ENCODE measurements at places on chromosomes 12 and 14.

DNA sequence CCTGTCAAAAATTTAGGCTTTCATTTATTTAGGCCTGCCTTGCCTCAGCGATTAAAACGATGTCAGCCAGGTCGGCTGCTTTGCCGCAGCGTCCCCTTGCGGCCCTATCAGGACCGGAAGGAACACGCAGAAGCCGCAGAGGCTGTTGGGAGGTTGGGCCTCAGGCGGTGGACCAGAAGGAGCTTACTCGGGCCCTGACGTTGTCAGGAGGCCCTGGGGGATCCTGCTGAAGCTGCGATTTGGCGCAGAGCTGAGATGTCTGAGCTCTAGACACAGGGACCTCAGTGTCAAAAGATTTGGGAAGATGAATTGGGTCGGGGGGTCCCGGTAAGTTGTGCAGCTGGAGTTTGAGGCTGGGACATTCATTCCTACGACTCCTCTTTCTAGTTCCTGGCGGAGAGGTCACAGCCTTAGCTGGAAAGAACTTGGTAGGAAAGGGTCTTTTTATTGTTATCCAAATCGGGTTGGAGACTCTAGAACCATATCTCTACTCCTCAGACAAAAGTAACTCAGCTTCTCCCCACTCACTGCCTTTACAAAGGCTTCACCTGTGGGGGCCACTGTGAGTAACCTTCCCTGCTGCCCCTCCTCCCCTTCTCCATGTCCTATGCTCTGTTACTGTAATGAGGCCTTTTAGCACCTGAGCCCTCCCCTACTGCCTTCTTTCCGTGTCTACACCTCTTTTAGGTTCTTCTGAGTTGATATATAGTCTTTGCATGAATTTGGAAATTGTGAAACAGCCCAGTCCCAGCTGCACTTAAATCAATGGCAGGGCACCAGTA, 6.6 kb upstream of the ABCD2 start:
- no peak for DNase-seq

DNA sequence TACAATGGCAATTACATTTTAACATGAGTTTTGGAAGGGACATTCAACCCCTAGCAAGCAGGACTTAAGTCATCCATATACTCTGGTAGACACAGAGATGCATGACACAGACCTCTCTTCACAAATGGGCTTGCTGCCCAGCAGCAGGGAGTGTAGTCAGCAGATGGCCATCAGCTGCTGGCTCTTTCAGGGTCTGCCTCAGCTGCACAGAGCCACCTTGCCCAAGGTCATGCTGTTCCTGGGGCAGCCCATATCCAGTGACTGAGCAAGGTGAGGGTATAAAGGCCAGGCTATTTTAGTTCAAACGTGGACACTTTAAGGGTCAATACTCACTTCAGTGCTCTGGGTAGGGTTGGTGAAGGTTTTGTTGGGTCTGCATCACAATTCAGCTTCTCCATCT, 58.3 kb upstream of the JDP2 start:
- no peak for DNase-seq

DNA sequence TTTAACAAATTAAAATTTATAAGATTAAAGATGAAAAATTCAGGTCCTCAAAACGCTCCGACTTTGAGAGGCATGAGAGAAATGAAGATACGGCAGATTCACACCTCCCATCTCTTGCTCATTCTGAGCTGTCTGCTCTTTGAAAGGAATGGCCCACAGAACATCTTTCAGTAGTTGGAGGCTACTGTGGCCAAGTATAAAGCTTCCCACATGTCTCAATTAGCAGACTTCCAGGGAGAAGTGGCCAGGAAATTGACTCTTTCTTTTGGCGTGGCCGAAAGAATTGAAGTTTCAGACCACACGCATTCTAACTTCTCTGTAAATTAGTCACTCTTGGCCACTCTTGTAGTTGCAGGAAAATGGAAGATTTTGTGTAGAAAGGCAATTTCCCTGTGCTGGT, 129.2 kb downstream of the DIP2B start:
- no peak for DNase-seq

DNA sequence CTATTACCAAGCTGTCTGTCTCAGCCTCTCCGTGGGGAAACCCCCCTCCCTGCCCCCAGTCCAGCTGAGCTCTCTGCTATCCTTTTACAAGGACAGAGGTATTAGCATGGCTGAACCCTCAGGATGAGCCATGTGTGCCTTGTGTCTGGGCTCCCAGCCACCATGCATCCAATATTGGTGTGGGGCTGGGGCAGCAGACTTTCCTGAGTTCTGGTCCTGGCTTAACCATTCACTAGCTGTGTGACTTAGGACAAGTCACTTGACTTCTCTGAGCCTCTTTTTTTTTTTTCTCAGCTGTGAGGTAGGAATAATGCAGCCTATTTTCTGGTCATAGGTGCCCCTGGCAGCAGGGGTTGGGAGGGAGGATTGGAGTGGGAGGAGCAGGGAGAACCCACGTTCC, 17.1 kb upstream of the CYP46A1 start:
- no peak for DNase-seq

- no peak for DNase-seq
Observed at GRCh38 chr12:121969726-121970125, 51.3 kb downstream of the CFAP251 start.

GRCh38 chr14:76647697-76648298, 113.5 kb upstream of the VASH1 start:
- no peak for DNase-seq

DNA sequence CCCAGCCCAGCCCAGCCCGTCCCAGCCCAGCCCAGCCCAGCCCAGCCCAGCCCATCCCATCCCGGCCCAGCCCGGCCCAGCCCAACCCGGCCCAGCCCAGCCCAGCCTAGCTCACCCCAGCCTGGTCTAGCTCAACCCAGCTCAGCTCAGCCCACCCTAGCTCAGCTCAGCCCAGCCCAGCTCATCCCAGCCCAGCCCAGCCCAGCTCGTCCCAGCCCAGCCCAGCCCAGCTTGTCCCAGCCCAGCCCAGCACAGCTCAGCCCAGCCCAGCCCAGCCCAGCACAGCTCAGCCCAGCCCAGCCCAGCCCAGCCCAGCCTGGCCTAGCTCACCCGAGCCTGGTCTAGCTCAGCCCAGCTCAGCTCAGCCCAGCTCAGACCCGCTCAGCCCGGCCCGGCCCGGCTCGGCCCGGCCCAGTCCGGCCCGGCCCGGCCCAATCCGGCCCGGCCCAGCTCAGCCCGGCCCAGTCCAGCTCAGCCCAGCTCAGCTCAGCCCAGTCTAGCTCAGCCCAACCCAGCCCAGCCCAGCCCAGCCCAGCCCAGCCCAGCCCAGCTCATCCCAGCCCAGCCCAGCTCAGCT, 184.7 kb downstream of the TMEM121 start:
- peak; percentile 43 for DNase-seq

DNA sequence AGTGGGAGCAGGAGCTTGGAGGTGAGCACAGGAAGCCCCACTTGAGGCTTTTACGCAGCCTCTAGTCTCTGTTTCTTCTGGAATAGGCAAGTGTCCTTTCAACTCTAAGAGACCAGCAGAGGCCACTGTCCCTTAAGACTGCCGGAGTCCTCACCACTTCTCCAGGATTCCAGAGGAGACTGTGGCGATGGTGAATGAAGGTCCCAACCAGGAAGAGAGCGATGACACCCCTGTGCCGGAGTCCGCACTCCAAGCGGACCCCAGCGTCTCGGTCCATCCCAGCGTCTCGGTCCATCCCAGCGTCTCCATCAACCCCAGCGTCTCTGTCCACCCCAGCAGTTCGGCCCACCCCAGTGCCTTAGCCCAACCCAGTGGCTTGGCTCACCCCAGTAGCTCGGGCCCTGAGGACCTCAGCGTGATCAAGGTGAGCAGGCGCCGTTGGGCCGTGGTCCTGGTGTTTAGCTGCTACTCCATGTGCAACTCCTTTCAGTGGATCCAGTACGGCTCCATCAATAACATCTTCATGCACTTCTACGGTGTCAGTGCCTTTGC, 442 bp downstream of the FLVCR2 start:
- no peak for DNase-seq

- peak; percentile 71 for DNase-seq
Observed at GRCh38 chr14:57390806-57391516, 575 bp downstream of the NAA30 start.

- DNase-seq: peak; percentile 42
Observed at GRCh38 chr12:31215518-31216232, 110.3 kb downstream of the SINHCAF start.

- no peak for DNase-seq
Observed at GRCh38 chr12:60035835-60036234, 440.0 kb downstream of the SLC16A7 start.

- DNase-seq: no peak
Observed at GRCh38 chr14:103705504-103706284, 9.6 kb downstream of the XRCC3 start.

DNA sequence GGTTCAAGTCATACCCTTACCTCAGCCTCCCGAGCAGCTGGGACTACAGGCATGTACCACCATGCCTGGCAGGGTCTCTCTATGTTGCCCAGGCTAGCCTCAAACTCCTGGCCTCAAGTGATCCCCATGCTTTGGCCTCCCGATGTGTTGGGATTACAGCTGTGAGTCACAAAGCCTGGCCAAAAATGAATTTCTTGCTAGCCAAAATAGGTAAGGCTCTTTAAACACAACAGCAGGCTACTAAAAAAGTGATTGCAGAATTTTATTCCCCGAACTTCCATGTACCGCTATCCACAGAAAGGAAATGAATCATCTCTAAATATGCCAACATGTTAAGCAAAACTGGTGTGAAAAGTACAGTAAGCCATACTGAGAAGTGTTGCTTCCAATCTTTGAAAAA, 50.6 kb downstream of the WDHD1 start:
- no peak for DNase-seq

DNA sequence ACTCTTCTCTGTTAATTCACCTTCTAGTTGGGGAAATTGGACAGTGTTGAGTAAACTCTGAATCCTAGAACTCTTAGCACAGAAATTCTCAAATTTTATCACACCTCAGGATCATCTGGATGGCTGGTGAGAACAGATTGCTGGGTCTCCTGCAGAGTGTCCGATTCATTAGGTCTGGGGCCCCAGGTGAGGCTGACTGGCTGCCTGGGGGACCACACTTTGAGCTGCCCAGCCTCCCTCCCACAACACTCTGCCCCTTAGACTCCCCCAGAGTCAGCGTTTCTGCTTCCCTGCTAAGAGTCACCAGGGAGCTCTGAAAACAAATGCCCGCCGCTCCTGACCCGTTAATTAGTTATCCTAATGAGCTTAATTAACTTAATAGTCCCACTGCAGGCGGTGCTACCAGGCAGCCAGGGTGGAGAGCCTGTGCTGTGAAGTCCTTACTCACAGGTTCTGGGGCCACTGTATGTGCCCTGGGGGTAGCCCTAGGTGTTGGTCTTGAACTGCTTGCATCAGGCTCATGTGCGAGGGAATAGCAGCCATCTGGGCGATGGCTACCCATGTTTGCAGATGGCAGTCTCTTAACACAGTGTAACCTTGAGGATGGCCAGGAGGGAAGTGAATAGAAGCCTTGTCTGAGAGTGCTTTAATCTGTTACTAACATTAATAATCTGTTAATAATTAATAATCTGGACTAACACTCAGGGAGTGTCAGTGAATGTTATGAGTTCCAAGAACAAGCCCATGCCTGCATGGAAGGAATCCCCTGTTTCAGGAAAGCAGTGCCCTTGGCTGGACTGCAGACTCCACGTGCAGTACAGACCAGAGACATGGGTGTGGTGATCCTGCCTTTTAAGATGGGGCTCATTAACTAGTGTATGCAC, 35.6 kb downstream of the AACS start:
- DNase-seq: no peak

DNA sequence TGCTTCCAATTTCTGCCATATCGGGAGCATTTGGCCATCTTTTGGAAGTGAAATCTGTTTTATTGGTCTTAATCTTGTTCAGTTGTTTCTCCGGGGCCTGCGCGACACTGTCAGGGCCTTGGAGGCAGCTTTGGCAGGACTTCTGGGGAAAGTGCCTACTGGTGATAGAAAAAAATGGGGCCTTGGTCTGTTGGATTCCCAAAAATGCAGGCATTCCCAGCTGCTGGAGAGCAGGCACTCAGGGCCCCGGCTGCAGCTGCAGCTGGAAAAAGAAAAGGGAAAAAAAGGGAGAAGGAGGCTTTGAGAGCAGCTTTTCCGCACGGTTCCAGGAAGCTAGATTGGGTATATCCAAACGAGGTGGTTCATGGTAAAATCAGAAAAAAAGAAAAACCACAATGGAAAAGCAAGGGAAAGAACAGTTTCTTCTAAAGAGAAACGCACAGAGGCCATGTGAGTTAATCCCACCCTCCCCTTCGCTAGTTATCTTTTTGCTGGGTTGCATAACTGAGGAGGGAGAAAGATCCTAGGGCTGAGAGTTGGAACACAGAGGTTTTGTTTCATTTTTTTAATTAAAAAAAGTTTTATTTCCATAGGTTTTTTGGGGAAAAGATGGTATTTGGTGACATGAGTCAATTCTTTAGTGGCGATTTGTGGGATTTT, 134.7 kb upstream of the RFLNA start:
- DNase-seq: no peak

DNA sequence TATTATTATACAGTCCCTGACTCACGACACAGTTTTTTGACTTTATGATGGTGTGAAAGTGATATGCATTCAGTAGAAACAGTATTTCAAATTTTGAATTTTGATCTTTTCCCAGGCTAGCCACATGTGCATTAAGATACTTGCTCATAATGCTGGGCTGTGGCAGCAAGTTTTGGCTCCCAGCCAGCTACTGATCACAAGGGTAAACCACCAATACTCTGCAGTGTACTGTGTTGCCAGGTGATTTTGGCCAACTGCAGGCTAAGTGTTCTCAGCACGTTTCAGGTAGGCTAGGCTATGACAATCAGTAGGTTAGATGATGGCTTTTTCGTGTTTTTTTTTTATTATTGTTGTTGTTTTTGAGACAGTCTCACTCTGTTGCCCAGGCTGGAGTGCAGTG, 69.4 kb upstream of the ACTN1 start:
- no peak for DNase-seq

GRCh38 chr14:85122690-85123089, 407.3 kb upstream of the FLRT2 start:
- DNase-seq: no peak

- DNase-seq: no peak
Observed at GRCh38 chr14:37429618-37430017, 165.4 kb downstream of the FOXA1 start.

- no peak for DNase-seq
Observed at GRCh38 chr12:119594399-119594730, 791 bp downstream of the TMEM233 start.

DNA sequence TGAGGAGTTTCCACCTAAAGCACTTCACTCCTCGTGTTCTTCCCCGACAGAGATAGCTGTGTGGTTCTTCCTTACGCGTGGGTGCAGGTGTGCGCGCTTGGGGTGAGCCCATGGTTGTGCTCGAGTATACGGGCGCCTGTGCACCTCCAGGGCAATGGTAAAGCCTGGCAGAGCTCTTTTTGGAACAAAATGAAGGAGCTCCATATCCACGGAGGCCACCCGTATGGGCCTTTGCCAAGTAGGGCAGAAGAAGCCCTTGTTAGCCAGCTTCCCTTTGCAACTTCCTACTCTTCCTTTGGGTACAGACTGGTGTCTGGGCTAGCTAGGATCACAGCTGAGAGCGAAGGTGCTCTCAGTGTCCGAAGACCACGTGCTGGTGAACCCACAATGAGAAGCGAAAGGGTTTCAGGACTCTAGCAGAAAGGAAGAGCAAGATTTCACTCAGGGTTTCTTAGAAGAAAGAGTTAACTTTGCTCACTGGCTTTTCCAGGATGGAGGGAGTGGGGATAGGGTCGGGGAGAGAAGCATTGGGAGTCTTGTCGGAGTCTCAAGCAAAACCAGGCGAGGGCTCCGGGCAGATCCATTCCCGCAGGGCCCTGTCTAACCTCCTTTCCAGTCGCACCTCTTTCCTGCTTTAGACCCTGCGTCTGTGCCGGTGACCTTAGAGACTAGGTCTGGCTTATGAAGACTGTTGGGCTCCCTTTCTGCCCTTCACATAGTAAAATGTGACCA, 960 bp upstream of the LRFN5 start:
- peak; percentile 50 for DNase-seq

GRCh38 chr14:74583689-74584434, 28.2 kb downstream of the LTBP2 start:
- no peak for DNase-seq

Measured in activated CD8-positive, alpha-beta memory T cell treated with anti-CD3 and anti-CD28 coated beads, Interleukin-2, amount 50 U/mL, for 48 hours (primary cell).